ENCODE measurements at places on chromosomes 3 and 15.
A peak's percentile ranks its signal among the peaks of the same experiment; 100 is the strongest.

DNA sequence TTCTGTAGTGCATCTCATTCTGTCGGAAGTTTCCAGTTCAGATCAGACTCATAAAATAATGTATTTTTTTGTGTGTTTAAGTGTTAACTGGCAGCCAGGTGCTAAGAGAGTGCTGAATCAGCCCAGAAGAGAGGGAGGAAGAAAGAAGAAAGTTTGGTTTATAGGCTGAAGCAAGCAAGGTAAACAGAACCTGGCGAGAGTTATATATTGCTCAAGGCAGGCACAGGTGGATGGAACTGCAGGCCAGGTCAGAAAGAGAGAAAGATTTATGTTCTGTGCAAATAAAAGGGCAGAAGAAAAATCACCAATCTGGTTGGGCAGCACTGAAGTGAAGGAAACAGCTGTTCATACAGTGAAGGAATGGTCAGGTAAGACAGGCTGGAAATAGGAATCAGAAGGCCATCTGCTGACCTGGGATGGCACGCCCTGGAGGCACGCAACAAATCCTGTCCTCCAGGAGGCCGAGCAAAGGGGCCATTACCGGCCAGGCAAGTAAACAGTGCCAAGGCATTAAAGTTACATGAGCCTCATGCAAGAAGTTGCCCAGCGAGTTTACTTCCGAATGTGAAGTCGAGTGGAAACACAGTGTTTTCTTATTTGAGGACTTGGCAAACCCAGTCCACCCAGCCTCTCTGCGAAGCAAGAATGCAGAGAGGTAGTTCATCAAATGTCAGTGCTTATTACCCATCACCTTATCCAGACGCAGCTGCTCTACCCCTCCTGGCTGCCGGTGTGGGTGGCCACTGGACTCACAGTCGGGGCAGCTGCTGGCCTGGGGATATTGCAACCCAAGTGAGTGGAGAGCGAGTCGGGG is 309.8 kb downstream of the VPS13C start:
- no peak for DNase-seq

DNA sequence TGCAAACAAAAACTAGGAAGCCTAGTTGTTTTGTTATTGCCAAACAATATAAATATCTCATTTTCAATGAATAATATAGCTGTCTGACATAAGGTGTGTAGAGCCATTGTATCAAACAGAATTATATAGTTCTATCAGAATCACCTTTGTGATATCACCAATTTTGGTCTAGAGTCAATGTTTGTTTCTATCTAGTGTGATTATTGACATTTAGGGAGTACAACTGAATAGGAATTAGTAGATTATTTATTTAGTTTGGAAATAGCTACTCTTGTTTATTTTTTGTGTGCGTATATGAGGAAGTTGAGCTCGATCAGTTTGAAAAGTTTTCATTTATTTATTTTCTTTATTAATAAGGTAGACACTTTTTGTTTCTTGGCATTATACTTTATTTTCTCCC is 389.7 kb downstream of the NAALADL2 start:
- no peak for DNase-seq

GRCh38 chr3:89923921-89924610 is 816.6 kb downstream of the EPHA3 start:
- DNase-seq = no peak

DNA sequence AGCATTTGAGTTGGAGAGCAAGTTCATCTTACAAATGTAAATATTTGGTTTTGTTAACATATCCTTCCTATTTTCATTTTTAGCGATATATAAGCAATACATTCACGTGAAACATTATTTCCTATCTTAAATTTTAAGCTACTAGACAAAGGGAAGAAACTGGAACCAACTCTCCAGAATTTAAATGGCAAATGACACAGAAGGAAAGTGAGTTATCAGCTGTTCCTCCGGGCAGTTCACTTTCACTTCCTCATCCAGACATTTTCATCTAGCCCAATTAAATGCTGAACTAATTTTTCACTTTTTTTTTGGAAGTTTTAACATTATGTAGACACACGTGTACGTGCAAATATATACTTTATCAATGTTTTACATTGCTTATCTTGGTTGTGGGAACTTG is 58.7 kb downstream of the MORC1 start:
- no peak for DNase-seq

- no peak for DNase-seq
Measured at GRCh38 chr3:167160781-167161180, 219.3 kb downstream of the ZBBX start.

GRCh38 chr3:46549408-46549904 is 16.6 kb downstream of the LRRC2 start:
- DNase-seq = no peak

DNA sequence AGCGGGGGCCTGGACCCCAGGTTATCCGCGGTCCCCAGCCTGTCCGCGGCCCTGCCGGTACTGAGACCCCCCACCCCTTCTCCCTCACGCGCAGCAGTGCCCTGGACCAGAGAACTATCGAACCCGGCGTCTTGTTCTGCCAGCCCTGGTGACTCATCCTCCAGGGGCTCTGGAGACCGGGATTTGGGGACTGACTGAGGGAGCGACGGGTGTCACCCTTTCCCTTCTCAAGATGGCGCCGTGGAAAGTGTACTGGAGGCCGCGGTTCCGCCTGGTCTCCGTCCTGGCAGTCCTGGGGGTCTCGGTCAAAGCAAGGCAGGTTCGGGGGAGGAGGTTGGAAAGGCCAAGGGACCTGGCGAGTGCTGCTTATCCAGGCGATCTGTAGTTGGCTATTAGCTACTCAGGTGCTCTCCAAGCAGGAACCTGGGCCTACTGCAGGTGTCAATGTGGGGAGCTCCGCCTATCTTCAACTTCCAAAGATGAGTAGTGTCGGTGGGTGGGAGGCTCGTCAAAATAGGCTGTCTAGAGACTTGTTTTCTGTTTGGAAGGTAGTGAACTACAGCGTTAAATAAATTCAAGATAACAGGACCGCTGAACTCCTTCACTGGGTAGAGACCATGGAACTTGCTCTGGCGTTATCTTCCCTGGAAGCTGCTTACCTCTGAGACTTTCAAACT is 790 bp downstream of the RAB5A start:
- peak; percentile 29 for DNase-seq

GRCh38 chr3:99825004-99825640 is 7.5 kb downstream of the CMSS1 start:
- no peak for DNase-seq

DNA sequence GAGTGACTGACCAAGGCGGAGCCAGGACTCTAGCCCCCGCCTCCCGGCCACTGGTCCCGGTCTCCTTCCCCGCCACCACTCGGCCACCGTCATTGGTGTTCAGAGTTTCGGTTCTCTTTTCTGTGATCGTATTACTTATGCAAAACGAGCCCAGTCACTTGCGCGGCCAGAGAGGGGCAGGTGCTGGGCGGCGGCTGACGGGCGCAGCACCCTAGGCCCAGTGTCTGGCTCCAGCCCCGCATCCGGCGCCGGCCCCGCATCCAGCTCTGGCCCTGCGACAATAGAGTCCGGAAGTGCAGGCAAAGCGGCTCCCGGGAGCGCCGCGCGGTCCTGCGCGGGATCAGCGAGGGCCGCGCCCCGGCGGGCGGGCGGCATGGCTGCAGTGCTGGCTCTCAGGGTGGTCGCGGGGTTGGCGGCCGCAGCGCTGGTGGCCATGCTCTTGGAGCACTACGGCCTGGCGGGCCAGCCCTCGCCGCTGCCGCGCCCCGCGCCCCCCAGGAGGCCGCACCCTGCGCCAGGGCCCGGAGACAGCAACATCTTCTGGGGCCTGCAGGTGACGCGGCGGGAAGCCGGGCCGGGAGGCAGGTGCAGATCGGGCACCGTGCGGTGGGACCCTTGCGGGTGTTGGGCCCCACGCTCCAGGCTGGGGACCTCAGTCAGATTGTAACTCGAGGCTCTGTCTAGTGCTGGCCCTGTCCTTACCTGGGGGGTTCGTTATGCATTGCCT is at the start of gene TMEM62:
Gene TMEM62 (plus strand): TSS at position 157 of the 727 bp plus-strand sequence. CDS start 217 bp downstream, at position 374.
- peak; percentile 21 for DNase-seq

DNA sequence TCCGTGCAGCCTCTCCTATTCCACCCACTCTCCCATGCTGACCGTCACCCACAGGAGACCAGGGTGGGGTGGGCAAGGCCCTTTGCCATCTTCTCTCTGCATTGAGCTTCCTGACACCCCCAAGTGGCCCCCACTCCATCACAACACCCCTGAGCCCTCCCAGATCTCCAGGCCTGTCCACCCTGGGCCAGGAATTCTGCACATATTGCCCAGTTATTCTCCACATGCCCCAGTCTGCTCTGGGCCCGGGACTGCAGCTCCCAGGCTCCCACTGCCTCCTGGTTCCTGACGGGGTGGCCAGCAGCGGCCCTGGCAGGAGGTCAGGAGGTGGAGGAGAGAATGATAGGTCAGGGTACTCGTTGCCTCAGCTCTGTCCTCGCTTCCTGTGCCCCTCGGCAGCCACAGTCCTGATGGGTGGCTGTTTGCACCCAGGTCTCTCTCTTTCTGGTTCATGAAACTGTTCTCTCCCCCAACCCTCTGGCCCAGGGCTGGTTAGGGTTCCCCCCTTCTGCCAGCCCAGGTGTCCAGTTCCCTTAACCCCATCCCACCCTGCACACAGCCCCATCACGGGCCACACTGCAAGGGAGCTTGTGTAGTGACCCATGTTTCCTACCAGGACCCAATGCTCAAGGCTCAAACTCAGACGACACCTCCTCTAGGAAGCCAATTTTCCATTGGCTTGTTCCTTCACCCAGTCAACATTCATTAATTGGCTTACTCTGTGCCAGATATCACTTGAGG is 47.3 kb downstream of the IQSEC1 start:
- DNase-seq = no peak

DNA sequence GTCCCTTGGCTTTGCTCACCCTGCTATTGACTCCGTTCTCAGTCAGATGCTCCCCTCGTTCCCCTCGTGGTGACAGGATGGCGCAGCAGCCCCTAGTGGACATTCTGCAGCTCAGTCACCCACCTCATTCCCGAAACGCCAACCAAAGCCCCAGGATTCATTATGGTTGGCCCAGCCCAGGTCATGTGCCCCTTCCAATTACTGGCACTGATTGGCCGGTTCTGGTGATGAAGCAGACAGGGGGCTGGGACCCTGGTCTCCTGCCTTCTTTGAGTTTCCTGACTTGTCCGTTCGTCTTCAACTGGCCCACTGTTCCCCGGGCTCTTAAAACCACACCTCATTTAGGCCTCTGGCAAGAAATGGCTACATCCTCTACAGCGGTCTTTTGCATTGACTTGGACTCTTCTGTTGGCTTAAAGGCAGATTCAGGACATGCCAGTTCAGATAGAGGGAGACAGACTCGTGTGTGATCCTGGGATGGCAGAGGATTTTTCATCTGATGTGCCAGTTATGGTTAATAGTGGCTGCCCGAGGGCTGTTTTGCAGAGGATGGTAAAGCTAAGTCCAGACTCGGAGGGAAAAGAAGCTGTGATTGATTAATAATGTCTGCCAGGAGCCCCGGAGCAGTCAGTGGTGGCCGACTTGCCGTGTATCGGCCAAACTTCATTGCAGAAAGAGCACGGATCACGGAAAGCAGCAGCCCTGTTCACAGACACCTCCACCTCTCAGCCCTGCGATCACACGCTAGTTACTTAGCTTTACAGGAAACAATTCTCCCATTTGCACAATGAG is 37.8 kb downstream of the LSM3 start:
- no peak for DNase-seq

GRCh38 chr15:60442763-60443162 is 36.2 kb downstream of the ICE2 start:
- DNase-seq = no peak

- no peak for DNase-seq
Measured at GRCh38 chr15:39924437-39924836, 4.4 kb upstream of the GPR176 start.

DNA sequence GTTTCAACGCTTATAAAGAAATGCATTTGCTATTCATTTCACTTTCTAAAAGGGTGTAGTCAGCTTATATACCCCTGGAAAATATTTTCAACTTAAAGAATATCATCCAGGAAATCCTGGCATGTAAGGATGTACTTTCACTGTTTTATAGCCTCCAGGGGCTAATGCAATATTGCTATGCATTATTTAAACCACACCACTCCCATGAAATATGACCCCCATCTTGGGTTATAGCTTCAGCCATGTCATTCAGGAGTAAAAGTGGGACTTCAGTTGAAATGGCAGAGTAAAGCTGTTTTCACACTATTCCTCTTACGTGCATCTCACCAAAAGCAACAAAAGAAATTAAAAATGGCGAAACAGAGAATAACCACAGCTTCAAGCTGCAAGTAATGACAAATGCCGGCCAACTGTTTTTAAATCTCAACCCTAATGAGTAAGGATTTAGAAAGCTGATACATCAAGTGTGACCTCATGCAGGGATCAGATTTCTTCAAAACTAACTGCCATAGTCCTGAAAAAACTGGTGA is 84.5 kb downstream of the COL6A6 start:
- DNase-seq = no peak

DNA sequence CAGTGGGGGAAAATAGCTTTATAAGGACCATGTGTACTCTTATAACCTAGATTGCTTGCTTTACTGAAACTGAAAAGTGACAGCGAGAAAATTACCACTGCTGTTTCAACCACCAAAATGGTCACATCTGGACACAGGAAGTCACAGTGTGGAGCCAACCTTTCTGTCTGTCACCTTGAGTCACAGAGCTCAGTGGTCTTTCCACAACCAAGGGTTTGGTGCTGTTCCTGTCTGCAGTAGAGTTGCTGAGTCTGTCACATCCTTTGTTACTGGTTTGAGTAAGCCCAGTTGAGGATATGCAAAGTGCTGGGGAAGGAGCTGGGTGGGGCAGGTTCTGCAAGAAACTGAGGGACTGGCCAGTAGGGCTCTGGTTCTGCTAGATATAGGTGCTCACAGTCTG is 139.1 kb upstream of the EIF1B start:
- DNase-seq = no peak

- no peak for DNase-seq
Measured at GRCh38 chr3:20405744-20406143, 219.7 kb upstream of the SGO1 start.

- DNase-seq = no peak
Measured at GRCh38 chr3:12135029-12135657, 23.6 kb downstream of the TIMP4 start.

- DNase-seq = no peak
Measured at GRCh38 chr3:171935261-171936123, 92.3 kb downstream of the TMEM212 start.

DNA sequence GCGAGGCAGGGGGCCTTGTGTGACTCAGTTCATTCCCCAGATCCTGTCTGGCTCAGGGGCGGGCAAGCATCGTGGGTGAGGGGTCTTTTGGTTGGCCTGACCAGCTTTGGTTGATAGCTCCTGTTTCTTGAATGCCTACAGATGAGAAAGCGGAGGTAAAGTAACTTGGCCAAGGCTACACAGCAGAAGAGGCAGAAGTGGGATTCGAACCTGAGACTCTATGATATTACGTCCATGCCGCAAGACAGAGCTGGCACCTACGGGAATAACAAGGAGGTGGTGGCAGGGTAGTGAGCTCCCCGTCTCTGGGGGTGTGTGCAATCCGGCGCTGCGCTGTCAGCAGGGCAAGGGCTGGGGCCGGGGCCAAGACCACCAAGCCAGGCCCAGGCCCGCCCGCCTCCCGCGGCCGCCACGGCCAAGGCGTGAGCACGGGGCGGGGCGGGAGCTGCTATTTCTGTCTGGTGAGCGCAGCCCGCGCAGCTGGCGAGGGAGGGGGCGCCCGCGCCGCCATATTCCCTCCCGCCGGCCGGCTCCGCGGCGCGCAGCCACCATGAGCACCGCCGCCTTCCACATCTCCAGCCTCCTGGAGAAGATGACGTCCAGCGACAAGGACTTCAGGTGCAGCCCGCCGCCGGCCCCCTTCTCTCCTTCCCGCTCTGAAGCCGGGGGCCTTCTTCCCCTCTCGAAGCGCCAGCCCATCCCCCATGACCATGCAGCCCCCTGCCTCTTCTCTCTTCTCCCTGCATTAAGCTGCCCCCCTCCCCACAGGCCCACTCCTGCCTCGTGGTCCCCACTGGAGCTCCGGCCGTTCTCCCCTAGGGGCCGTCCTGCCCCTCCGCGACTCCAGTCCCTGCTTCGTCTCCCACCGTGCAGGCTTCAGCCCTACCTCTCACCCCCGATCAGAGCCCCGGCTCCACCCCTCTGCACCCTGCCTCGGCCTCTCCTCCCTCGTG is at the start of gene CAND2:
Gene CAND2 (plus strand): TSS at position 510 of the 953 bp plus-strand sequence. CDS start 41 bp downstream, at position 551.
- DNase-seq = no peak
